CD4-positive, alpha-beta T cell treated with Interleukin-1 beta for 1 hour (primary cell): ENCODE measurements at places on chromosomes 16 and 17.
A peak's percentile ranks its signal among the peaks of the same experiment; 100 is the strongest.

DNA sequence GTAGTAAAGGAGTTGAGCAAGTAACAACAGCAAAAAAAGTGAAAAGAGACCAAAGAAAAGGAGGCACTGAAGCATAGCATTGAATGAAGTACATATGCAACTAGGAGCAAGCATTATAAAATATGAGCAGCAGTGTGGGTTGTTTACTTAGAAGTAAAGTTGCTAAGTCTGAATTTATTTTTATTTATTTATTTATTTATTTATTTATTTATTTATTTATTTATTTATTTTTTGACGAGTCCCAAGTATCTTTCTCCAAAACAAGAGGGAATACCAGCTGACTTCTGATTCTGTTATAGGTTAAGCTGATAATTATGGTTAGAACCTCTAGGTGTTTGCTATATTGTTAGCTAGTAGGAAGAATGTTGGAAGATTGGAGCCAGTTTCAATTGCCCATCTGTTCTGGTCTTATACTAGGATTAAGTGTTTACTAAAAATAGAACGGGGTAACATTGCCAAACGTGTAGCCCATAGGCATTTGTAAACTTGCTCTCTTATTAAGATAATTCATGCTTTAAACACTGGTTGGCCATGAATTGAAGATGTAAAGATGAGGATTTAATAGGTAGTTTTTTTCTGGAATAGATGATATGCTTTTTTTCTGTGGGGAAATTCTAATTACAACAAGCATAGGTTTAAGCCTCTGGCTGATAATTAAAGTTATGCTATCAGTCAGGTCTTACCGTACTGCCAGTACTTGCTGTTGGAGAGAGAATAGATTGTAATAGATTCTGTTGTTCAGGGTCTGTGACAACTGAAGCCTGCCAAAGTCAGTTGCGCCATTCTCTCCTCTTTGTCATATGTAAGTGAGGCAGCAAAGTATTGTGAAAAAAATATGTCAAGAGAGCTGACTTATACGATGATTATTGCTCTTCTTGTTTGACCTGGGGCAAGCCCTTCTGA, 66.7 kb downstream of the PPM1E start:
- DNase-seq: no peak

GRCh38 chr17:20092973-20093626, 83.9 kb downstream of the SPECC1 start:
- DNase-seq: no peak

- DNase-seq: no peak
Observed at GRCh38 chr17:6140188-6140587, 70.0 kb downstream of the WSCD1 start.

GRCh38 chr17:82502207-82502606, 17.3 kb upstream of the FOXK2 start:
- DNase-seq: no peak

DNA sequence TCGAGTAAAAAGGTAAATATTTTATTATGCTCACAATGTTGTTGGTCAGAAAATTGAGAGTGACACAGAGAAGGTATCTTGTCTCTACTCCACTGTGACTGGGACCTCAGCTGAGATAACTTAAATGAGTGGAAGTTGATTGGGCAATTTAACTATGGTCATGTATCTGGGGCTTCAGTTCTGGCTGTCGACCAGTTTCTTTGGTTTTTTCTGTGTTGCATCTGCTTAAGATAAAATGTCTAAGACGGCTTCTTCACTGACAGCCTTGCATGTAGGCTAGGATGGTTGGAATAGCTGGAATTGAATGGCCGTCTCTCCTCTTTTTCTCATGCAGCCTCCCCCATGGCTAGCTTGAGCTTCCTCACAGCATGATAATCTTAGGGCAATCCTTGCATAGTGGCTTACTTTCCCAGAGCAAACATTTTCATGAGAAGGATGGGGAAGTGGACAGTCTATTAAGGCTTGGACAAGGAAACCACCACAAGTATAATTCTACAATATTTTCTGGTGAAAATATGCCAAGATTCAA, 433.7 kb downstream of the KIF2B start:
- DNase-seq: no peak

GRCh38 chr17:13503526-13503925, 98.2 kb downstream of the HS3ST3A1 start:
- DNase-seq: no peak

GRCh38 chr17:63505341-63505740, 17.8 kb upstream of the KCNH6 start:
- DNase-seq: no peak

- no peak for DNase-seq
Observed at GRCh38 chr17:1134634-1135324, 45.0 kb downstream of the ABR start.

DNA sequence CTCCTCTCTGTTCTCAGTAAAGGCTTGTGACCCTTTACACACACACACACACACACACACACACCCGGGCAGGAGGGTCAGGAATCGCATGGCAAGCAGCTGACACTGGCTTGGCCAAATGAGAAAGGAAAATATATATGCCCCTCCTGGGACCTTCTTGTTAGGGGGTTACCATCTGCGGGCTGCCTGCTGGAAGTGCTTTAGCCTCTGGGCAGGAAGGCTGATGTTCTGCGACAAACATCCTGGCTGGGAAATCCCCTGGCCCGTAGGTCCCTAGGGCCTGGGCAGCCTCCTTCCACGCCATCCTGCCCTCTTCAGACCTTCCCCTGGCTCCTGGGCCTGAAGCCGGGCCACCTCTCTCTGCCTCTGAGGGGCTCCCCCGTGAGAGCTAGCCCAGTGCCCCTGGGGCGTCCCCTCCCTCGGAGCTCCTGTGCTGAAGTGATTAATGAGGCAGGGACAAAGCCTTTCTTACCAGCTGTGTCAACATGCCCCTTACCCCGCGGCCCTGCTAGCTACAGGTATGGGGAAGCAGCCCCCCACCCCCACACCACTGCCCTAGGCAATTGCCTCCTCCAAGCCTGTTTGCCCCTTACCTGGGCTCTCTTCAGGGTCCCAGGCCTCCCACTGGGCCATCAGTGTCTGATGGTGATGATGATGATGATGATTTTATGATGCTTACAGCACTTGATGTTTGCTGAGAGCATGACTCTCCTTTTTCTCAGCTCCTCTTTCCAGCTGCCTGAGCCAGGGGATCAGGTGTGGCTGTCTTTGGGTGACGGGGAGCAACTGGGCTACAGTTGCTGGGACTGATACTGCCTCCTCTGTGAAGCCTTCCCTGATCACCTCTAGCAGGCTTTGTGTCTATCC, 32.8 kb upstream of the ETV4 start:
- DNase-seq: peak; percentile 29

DNA sequence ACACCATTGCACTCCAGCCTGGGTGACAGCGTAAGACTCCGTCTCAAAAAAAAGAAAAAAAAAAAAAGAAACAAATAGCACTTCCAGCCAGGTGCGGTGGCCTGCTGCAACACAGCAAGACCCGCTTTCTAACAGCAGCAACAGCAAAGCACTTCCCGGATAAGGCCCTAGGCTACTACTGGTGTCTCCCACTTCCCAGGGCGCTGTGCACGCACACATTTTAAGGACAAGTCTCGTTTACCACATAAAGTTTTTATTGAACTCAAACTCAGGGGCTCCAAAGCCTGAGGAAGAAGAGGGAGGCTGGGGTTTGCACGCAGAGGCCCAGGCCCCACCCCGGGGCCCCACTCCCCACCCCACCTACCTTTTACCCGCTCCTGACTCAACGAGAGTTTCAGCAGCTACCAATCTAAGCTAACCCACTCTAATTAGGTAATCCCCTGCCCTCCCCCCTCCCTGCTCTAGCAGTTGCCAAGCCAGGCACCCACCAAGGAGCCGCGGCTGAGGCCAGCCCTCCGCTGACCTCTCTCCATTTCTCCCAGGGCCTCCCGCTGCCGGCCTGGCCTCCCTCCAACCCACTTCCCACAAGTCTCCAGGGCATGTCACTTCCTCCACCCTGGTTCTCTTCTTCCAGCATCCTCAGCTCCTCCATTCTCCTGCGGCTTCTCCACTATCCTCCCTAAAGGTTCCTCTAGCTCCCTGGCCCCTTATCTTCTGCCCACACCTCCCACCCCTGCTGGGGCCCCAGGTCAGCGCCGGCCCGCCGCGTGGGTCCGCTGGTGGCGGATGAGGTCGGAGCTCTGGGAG, 2.4 kb downstream of the ZNF768 start:
- DNase-seq: no peak

GRCh38 chr16:30659507-30660423, 1.5 kb downstream of the FBRS start:
- DNase-seq: peak; percentile 78

- no peak for DNase-seq
Observed at GRCh38 chr17:51842763-51843162, 315.8 kb downstream of the CA10 start.

- DNase-seq: no peak
Observed at GRCh38 chr16:18832006-18832405, 30.7 kb upstream of the ARL6IP1 start.

DNA sequence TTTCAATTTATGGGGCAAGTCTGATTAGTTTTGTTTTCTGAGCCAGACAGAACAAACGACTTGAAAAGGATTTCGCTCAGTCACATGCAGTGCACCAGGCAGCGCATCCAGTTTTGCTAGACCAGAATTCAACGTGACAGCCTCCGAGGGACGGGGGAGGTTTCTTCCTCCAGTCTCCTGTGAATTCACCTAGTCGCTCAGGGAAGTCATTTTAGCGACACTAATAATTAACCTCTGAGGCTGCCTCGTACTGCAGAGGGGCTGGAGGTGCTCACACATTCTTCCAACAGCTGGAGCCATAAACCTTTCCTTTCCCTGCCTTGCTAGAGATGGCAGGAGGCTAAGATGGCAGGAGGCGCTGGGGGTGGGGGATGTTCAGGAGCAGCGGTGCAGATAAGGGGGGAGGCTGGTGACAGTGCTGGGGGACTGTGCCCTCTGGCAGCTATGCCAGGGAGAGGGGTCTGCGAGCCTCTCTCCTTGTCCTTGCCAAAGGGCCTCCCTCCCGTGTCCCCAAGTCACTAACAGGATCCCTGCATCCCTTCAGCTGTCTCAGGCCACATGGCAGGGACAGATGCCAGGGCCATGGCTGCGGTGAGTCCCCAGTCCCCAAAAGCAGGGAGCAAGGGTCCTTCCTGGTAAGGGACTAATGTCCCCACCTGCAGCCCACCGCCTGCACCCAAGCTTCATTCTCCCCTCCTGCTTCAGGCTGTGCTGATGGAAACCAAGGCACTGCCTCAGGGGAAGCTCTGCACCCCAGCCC, 24.0 kb downstream of the MXRA7 start:
- DNase-seq: no peak

- DNase-seq: no peak
Observed at GRCh38 chr17:51913491-51914205, 244.9 kb downstream of the CA10 start.

DNA sequence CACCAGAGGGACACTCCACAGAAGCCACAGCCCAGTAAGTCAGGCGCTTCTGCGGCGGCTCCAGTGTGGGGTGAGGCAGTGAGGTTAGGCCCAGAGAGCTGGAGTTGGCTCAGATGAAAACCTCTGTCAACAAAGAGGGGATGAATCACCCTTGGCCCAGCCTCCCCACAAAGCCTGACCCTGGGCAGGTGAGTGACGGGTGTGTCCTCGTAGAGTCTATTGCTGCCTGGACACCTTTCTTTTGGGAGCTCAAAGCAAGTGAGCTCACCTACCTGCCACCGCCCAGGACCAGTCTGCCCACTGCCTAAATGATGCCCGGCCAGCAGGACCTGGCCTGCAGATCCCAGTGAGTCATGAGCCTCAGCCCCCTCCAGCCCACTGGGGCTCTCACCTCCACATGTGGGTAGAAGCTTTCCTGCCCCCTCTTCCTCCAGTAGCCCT, 24.9 kb upstream of the DBNDD1 start:
- no peak for DNase-seq

DNA sequence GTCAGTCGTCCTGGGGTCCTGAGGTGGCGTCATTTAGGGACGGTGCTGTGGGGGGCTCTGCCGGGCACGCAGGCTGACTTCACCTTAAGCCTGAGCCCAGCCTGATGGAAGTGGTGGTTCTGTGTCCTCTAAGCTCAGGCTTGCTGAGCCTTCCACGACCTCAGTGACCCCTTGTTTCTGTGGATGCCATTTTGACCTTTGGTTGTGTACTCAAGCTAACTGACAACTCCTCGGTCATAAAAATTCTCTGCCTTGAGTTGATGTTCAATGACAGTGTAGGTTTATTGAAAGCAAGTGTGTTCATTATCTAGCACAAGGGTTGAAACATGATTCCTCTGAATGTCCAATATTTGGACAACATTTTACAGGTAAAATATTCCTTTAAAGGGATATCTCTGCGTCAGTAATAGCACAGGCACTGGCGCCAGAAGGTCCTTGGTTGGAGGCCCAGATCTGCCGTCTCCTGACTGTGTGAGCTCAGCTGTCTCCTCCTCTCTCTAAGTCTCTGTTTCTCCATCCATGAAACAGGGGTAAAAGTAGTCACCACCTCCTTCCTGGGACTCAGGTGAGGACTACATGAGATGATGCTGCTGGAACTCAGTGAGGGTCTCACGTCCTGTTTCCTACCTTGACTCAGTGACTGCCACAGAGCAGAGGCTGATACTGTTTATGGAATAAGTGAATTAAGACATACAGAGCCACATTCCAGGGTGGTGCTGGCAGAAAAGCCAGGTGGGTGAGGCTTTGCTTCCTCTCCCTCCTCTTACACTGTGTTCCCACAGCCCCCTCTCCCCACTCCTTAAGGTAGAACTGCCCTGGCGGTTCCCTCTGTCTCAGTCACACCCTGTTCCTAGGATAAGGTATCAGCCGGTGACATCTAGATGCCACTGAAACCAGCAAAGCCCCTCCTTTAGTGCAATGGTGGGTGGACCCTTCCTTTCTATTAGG, 75.7 kb downstream of the IRF8 start:
- no peak for DNase-seq

DNA sequence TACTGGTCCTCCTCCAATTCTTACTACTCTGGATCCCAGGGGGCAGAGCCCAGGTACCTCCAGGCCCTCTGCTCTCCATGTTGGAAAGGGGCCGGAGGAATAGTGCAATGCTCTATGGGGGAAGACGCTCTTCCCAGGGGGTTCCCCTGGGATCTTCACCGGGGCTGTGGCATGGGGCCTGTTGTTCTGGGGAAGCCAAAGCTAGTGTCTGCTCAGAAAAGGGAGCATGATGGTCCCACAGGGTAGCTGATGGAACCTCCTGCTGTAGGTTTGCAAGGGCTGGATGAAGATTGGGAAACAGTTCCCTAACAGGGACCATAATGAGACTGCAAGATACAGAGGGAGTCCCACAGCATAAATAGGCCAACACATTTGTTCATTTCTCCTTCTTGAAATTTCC, 114.7 kb downstream of the IRX5 start:
- DNase-seq: no peak

GRCh38 chr17:11608396-11608795, 10.1 kb downstream of the DNAH9 start:
- no peak for DNase-seq

- peak; percentile 37 for DNase-seq
Observed at GRCh38 chr16:25060920-25061319, 45.8 kb upstream of the ARHGAP17 start.

DNA sequence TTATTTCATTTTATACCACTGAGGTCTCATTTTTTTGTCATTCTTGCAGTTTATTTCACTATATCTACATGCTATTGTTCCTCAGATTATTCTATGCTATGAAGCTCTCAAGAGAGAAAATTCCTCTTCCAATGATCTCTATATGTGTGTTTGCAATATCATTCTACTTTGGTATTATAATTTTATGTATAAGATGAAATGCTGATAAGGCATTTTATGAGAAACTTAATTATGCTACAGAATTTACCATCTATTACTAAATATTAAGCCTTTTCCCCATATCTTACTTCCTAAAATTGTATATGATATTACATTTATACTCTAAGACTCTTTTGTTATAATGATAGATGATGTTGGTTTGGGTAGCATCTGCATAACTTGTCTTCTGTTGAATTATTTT, 765.5 kb downstream of the KCNJ2 start:
- no peak for DNase-seq

GRCh38 chr16:13270602-13271001, 369.2 kb downstream of the SHISA9 start:
- DNase-seq: no peak
